ENCODE measurements at places on chromosomes 2 and 18. TPM values are rescaled to one million over a fixed set of nuclear protein-coding genes. Genes with fewer than 3 reads are reported as not detected.

DNA sequence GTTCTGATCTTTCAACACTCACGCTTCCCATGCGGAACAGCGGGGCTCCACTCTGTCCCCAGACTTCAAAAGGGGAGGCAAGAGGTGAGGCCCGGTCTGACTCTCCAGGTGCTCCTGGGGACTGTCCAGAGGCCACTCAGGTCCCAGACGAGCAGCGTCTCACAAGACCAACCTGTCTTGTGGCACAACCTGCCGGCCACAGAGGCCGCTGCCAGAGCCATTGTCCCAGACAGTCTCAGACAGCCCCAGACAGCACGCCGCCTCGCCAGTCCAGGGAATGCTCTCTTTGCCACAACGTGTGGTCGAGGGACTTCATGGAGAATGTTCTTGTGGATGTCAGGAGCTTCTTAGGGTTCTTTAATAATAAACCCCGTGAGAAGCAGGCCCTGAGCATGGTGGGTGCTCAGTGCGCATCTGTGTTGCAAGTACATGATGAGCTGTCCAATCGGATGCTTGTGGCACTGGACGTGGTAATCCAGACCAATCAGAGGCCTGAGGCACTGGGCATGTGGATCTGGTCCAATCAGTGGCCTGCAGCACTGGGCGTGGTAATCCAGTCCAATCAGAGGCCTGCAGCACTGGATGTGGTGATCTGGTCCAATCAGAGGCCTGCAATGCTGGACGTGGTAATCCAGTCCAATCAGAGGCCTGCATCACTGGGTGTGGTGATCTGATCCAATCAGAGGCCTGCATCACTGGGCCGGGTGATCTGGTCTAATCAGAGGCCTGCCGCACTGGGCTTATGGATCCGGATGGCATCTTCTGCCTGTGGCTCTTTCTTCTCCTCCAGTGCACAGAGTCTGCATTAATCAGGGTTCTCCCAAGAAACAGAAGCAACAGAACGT is 76.4 kb downstream of the TMEM18 start:
- no peak for DNase-seq

Gene LONRF2
- 2.5 TPM for total RNA-seq

Gene ZNF396
- total RNA-seq = 1.6 TPM

GRCh38 chr2:194203898-194204297 is 1453.1 kb upstream of the SLC39A10 start:
- DNase-seq = no peak

Gene PTPRM
- total RNA-seq = 33.6 TPM

DNA sequence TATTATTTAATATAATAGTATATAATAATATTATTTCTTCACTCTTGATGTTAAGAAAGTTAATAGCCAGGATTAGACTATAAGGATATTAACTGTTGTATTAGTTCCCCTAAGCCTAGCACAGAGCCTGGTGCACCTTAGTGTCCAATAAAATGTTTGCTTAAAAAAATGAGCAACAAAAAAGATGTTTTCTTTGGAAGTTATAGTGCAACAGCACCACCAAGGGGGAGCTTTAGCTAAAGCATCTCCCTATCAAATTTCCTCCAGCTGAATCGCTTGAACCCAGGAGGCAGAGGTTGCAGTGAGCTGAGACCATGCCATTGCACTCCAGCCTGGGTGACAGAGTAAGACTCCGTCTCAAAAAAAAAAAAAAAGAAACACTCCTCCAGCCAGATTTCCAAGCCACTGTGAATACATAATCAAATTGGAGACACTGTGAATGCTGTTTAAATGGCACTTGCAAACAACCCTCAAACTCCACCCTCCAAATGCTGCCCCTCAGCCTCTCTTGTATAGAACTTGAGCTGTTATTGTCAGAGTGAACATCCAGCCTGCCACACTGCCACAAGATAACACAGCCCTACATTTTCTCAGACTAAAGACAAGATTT is 221.9 kb downstream of the DYM start:
- DNase-seq = no peak

GRCh38 chr2:233938676-233939370 is 21.6 kb downstream of the TRPM8 start:
- DNase-seq = peak; percentile 65

DNA sequence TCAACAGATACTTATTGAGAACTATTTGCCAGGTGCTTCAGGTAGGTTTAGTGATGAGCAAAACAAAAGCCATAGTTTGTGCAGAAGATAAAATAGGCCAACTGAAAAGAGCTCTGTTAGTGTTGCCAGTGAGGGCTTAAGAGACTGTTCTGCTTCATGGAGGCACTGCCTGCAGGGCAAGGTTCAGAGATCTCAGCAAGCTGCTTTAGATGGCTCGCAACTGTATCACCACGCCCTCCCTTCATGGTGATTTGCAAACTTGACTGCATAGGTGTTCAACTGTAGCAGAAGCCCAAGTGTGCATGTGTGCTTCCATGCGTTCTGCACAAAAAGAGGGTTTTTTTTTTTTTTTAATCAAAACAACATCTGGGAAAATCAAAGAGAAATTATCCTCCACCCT is 84.5 kb downstream of the RAPH1 start:
- no peak for DNase-seq

Measured in right lobe of liver (tissue), 6 donors.